ENCODE measurements at places on chromosomes 11 and 22.

DNA sequence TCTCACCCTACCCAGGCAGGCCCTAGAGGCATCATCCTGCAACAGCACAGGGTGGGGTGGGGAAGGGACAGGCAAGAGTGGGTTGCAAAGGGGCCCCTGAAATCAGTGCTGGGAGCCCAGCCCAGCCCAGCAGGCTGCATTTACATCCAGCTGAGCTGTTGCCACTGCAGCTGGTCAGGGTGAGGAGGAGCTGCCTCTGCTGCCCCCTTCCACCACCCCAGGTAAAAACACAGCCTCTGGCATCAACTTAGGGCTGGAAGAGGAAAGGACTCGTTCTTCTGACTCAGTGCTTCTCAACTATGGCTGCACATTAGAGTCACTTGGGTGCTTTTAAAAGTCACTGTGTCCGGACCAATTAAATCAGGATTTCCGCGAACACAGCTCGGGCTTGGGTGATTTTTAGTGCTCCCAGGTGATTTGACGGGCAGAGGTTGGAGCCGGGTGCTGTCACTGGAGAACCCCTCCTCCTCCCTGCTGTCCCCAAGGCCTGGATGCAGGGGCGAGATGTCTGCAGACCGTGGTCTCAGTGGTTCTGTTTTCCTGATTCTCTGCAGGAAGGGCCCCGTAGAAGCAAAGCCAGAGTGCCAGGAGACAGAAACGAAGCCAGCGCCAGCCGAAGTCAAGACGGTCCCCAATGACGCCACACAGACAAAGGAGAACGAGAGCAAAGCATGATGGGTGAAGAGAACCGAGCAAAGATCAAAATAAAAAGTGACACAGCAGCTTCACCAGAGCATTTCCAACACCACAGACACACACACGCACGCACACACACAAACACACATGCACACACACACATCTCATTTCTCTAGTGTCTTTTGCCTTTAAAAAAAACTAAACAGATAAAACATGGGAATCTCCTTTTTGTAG, 39.4 kb upstream of the TTC12 start:
- DNase-seq, result no peak

DNA sequence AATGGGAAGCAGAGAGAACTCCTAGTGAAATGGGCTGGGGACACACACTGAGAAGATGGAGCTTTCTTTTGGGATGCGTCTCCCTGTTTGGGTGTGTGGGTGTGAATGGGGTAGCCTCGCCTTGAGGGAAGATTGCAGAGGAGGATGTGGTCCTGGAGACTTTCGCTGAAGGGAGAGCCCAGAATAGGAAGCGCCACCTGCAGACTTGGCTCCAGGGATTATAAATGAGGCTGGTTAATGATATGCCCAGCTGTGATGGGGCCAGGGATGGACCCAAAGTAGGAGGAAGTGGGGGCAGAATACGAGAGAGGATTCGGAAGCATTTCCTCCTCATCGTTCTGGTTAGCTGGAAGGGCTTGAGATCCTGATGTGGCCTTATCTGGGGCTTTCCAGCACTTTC, 13.7 kb downstream of the RELT start:
- DNase-seq, result no peak

DNA sequence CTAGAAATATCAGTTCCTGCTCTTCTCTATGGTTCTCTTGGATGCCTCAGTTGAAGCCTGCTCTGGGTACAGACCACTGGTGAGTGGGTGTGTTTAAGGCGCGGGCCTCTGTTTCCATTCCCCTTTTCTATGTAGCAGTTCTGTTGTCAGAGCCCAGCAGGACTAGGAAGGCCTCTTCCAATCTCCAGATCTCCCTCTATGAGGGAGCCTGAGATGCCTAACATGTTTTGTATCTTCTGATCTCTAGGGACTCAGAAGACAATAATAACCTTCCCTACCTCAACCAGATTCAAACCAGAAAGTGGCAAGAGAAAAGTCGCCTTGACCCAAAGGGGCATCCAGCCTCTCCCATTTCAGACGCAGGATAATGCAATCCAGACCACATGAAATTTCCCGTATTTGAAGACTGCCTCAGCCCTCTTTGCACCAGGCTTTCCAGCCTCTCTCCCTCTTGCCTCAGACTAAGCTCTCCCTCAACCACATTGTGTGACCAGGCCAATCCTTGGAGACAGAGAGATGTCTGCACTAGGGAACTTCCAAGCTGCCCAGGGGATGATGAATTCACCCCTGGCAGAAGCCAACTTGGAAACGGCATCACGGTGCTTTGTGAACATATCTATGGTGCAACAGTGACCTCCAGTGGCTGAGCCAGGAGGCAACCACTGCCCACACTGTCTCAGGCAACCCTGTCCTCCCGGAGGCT, 150.1 kb upstream of the UBASH3B start:
- peak; percentile 22 for DNase-seq

- DNase-seq, result no peak
Measured at GRCh38 chr11:4903484-4903883, at the start of gene OR51A7. Gene OR51A7 (plus strand): TSS chr11:4903783. CDS start chr11:4907370, 3,587 bp downstream.

DNA sequence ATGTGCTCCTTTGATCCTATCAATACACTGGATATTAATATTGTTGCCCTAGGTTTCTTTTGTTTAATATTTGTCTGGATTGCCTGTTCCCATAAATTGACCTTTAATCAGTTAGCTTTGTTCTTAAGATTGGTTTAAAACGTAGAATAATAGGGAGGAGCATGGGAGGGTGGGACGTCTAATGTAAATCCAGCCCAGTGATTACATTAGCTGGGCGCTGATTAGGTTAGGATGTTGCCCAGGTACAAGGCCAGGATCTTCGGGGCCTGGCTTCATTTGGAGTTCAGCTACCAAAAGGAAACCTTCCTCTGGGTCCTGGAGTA, at the start of gene SRSF8:
TSS of gene SRSF8 (plus strand) at position 204 of the 323 bp plus-strand sequence. CDS start 308 bp downstream, outside the sequence.
- no peak for DNase-seq

- DNase-seq, result no peak
Measured at GRCh38 chr11:64684357-64684756, 38.6 kb downstream of the NRXN2 start.

GRCh38 chr22:17120281-17120680, 879 bp downstream of the TMEM121B start:
- peak; percentile 62 for DNase-seq
